ENCODE measurements at places on chromosomes 16 and 17.

DNA sequence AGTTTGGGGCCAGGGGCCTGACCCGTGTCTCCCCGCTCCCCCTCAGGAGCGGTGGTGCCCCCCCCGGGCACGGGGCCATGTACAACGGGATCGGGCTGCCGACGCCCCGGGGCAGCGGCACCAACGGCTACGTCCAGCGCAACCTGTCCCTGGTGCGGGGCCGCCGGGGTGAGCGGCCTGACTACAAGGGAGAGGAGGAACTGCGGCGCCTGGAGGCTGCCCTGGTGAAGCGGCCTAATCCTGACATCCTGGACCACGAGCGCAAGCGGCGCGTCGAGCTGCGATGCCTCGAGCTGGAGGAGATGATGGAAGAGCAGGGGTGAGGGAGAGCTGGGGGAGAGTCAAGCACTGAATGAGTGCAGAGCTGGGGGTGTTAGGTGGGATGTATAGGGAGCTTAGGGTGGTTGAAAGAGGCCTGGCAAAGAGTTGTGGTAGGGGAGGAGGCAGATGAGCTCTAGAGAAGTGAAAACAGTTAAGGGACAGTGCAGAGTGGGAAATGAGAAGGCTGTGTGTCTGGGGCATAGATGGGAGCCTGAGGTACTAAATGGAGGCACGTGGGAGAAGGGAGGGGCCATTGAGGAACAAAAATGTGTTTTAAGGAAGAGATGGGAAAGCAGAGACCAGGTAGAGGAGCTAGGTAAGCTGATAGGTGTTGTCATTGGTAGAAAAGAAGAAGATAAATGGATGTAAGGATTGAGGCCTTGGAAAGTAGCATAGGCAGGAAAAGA, 4.0 kb downstream of the SRRM2 start:
- DNase-seq, result no peak

GRCh38 chr16:807347-808084, 7.0 kb upstream of the GNG13 start:
- peak; percentile 73 for DNase-seq

- no peak for DNase-seq
These were observed 9.3 kb downstream of the SLC46A1 start for GRCh38 chr17:28396635-28397239.

DNA sequence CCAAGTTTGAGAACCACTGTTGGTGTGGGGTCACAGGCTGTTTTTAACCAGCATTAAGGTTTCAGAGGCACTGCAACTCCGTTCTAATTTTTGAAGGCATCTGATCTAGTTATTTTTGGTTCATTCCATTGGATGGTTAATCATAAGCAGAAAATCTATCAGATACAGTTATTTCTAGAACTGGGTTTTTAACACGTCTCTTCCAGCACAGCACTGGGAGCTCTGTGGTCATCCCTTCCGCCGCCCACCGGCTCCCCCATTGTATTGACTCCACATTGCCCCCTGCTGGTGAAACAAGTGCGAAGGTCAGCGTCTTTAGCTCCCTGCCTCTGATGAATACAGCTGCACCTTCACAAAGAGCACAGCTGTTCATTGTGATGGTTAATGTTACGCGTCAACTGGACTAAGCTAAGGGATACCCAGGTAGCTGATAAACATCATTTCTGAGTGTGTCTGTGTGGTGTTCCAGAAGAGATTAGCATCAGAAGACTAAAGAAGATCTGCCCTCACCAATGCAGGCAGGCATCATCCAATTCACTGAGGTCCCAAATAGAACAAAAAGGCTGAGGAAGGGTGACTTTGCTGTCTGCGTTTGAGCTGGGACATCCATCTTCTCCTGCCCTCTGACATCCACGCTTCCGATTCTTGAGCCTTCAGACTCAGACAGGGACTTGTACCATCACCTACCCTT, 8.5 kb downstream of the CCL18 start:
- DNase-seq, result peak; percentile 64
